ENCODE measurements at places on chromosomes 16 and 17.
A peak's percentile ranks its signal among the peaks of the same experiment; 100 is the strongest.

GRCh38 chr17:17484451-17484899 is 7.7 kb downstream of the MED9 start:
- DNase-seq: peak; percentile 26

DNA sequence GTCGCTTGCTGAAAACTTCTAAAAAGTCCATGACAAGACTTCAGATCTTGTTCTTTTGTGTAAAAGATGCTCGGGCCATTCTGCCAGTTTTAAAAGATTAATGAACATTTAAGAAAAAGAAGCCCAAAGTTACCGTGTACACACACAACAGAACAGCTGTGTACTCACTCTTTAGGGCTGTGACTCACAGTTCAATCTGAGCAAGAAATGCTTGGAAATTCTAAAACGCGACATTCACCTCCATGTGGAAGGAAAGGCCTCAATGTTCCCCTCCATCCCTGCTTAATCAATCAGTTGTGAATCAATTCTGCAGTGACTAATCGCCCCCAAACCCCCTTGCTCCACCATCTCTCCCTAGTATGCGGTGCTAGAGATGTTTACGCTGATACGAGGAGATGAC is 609.9 kb upstream of the SALL1 start:
- DNase-seq: no peak

DNA sequence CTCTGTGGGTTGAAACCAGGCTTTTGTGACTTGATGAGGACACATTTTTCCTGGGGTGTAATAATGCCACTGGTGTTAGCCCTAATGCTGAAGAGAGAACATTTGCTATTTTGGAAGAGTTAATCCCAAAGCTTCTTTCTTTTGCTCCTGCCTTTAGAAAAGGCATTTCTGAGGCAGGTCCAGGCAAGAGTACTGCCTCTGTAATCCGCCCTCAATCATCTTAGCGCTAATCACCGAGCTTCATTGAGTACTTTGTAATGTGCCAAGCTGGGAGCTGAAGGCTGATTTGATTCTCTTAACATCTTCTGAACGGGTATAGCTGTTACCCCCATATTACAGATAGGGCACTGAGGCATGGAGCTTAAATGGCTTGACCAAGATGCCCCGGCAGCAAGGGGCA is 60.3 kb downstream of the AKAP1 start:
- DNase-seq: no peak

- DNase-seq: no peak
These were observed 10.5 kb downstream of the MNT start for GRCh38 chr17:2390199-2390836.

DNA sequence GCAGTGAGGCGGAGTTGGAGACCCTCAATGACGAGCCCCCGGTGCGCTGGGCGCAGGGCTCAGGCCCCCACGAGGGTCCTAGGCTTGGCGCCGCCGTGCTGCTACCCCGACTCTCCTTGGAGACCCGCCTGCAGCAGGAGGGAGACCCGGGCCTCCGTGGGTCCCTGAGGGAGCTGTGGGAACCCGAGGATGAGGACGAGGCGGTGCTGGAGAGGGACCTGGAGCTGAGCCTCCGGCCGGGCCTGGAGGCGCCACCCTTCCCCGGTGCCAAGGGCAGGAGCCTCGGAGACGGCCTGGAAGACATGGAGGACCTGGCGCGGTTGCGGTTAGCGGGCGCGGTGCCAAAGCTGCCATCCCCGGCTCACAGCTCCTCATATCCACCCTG is 2.3 kb downstream of the MYO15B start:
- no peak for DNase-seq

GRCh38 chr17:69143151-69143550 is 1.5 kb upstream of the ABCA6 start:
- no peak for DNase-seq

GRCh38 chr16:30069611-30070462 is 4.3 kb downstream of the ALDOA start:
- DNase-seq: no peak

DNA sequence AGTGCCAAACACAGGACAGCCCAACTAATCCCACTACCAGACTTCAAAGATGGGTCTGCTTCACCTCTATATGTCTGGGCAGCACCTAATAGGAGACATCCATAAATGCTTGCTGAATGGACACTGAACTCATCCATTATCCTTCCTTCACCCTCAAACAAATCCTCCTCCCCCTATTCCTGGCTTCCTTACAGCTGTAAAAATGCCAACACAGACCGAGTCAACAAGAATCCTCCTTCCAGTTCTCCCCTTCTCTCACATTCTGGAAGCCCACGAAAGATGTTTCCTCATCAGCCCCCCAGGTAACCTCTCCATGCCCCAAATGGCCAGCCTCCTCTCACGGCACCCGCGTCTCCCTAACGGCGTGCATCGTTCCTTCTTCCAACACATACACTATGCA is 12.3 kb downstream of the PELP1 start:
- no peak for DNase-seq

GRCh38 chr17:82350182-82351030 is 8.6 kb upstream of the TEX19 start:
- no peak for DNase-seq

DNA sequence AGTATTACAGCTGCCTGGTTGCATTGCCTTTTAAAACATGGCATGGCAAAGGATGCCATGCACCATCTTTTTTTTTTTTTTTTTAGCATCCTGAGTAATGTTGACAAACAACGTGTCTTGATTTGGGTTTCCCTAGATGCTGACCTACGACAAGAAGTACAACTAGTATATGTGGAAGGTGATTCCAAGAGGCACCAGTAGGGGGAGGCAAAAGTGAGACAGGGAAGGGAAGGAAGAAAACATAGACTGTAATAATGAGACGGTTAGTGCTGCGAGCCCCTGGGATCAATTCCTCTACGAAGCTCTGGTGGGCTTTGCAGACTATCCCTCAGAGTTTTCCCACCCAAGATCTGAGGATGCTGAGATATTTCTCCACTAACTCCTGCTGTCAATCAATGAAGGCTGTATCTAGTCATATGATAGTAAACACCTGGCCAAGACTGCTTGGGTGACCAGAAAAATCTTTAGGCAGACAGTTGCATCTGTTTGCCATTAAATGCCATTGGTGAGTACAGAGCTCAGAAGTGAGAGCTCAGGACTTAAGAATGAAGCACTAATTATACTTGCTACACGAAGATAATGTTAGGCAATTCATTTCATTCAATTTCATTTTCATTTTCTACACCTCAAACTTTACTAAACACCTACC is 458.6 kb upstream of the GOT2 start:
- DNase-seq: no peak

GRCh38 chr16:47142486-47142820 is 1.3 kb downstream of the NETO2 start:
- DNase-seq: peak; percentile 49

DNA sequence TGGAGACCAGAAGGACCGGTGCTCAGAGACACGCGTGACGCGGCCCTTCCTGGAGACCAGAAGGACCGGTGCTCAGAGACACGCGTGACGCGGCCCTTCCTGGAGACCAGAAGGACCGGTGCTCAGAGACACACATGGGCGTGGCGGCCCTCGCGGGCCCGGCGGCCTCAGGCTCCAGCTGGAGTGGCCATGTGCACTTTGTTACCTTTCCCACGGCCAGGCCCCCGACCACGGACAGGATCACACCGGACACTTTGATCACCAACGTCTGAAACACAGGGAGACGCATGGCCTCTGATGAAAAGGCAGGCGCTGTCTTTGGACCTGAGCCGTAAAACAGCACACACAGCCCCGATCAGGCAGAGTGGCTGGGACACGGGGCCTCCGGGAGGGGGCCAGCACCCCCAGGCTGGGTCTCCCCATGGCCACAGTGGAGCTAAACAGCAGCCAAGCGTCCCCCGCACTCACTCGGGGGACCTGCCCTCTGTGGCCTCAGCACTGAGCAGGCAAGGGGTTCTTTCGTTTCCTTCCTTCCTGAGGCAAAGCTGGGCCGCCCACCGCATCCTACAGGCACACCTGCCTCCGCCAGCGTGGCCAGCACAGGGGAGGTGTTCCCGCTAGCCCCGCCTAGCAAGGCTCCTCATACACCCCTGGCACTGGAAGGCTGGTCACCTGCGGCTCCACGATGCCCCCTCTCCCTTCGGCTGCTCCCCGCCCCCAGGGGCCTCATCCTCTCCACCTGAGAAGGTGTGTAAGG is 13.3 kb upstream of the CCDC154 start:
- no peak for DNase-seq

DNA sequence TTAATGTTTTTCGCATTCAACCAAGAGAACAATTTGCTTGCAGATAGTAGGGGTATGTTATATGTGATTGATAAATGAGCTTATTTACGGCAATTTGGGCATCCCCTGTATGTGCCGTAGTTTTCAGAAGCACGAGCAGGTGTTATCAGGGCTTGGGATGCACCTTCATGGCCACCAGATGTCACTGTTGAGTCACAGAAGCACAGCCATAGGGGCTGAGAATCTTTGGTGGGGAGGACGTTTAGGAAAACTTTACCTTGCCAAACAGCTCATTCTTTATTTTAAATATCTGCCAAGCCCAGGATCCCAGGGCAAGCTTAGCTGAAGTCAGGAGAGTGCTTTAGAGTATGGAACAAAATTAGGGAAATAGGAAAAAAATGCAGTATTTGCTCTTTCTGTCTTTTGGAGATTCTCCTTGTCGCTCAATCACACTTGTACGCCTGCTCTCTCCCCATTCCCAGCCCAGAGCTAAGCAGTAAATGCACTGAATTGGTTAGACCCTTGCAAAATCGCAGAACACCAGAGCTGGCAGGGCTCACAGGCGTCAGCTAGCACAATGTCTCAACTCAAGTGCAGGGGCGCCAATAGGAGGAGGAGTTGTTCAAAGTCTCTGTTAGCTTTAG is 93.6 kb upstream of the MPHOSPH6 start:
- peak; percentile 66 for DNase-seq

DNA sequence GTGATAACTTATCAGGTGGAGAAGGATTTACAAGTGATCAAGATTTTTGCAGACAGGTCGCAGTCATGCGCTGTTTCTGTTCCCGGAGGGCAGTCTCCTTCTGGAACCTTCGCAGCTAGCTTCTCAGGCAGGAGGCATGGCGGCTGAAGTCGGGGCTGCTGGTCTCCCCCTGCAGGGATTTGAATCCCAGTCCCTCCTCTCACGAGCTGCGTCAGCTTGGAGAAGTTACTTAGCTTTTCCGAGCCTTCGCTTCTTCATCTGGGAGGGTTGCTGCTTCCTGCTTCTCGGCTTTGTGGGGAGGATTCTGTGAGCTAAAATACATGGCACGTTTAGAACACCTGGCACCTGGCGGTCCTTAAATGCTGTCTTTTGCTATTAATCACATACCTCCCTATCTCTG is 287.8 kb upstream of the FOXF1 start:
- DNase-seq: no peak

- no peak for DNase-seq
These were observed 2.6 kb downstream of the SHBG start for GRCh38 chr17:7632492-7632894.

DNA sequence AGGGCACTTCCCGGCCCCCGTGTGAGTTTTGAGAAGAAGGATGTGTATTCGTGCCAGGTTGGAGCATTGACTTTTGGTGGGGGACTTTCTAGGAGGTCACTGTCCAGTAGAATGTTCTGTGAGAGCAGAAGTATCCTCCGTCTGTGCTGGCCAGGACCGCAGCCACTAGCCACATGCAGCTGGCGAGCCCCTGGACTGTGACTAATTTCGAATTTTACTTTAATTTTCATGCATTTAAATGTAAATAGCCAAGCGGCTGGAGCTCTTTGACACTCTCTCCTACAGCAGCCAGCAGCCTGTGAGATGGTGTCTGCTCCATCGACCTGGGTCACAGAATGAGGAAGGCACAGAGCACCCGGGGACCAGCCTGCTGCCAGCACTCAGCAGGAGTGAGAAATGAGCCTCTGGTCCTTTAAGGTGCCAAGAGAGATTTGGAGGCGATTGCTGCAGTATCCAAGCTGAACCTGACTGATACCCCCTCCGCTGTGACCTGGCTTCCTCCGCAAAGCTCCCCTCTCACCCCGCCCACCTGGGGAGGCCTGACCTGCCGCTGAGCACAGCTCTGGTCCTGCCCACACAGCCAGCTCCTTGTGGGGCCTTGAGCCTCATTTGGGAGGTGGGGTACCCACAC is 7.8 kb downstream of the ATP2A3 start:
- DNase-seq: peak; percentile 38

- DNase-seq: no peak
These were observed 8.9 kb upstream of the RBFOX3 start for GRCh38 chr17:79619636-79620206.

DNA sequence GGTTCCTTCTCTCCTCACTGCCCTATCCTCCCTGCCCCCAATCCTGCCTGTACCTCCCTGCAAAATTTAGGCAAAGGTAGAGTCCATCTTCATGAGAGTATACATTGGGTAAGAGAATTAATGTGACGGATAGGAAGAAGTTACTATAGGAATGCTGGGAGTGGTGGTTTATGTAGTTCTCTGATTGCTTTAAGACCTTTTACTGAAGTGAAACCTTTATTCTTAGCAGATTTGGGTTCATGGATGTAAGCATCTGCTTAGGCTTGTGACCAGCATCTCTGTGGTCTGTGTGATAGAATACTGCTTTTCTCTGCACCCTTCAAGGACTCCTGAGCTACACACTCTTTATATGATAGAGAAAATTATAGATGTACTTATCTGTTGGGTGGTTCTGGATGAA is 127.3 kb downstream of the PRKCA start:
- no peak for DNase-seq

- DNase-seq: no peak
These were observed 231.1 kb upstream of the SDK2 start for GRCh38 chr17:73875346-73875745.

DNA sequence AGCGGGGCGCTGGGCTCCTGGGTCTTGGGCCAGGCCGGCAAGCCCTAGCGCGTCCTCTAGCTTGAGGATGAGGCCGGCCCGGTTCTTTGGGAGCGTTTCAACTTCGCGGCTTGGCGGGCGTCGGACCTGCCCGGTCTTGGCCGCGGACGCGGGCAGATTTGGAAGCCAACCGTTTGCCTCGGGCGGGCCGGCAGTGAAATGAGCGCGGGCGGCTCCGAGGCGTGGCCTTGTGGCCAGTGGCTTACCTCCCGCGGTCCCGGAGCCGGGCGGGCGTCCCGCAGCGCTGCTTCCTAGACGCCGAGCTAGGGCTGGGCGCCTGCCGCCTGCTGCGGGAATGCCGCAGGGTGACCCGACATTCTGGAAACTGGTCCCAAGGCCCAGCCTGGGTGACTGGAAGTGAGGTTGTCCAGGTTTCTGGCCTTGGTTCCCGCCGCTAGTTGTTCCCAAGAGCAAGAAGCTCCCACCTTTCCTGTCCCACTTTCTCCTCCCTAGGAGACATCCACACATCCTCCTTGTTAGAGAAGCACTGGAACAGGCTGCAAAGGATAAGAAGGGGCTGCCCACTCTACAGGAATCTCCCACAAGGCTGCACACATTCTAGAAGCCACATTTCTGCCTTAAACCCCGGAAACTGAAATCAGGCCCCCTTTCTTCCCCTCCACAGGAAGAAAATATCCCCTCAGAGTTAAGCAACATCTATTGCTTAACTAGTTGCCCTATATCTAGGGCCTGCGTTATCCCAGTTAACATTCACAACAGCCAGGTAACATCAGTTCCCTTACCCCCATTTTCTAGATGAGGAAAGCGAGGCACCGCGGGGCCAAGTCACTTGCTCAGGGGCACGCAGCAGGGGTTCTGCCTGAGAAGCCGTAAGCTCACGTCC is 4.5 kb upstream of the CBX8 start:
- no peak for DNase-seq

Measured in hematopoietic multipotent progenitor cell (in vitro differentiated cells).